ENCODE measurements at places on chromosomes 7 and 10. TPM values are rescaled to one million over a fixed set of nuclear protein-coding genes. Genes with fewer than 3 reads are reported as not detected.

Gene CH25H
- total RNA-seq: 0.63 TPM

Gene MALRD1
- not detected for total RNA-seq

Gene AZGP1
- total RNA-seq: not detected

Gene DYNC1I1
- 0.10 TPM for total RNA-seq

Gene CTAGE6
- total RNA-seq: 0.42 TPM

Gene SPDYE8
- total RNA-seq: not detected

Gene TUBAL3
- total RNA-seq: not detected

Gene ACBD7
- total RNA-seq: 0.42 TPM

Gene SOSTDC1
- not detected for total RNA-seq

Gene CHST3
- total RNA-seq: under 0.01 TPM

Gene MACC1
- 1.0 TPM for total RNA-seq

Gene ZNF804B
- not detected for total RNA-seq

Gene KIN
- 7.9 TPM for total RNA-seq

Gene DRGX
- total RNA-seq: not detected

Gene CDHR1
- 0.31 TPM for total RNA-seq

Gene C7orf57
- not detected for total RNA-seq

Gene SCIN
- total RNA-seq: 0.21 TPM

Gene EPO
- total RNA-seq: not detected

Gene NRAP
- total RNA-seq: not detected

Measured in mononuclear cell (primary cell).